ENCODE measurements at places on chromosomes 3 and 15.

DNA sequence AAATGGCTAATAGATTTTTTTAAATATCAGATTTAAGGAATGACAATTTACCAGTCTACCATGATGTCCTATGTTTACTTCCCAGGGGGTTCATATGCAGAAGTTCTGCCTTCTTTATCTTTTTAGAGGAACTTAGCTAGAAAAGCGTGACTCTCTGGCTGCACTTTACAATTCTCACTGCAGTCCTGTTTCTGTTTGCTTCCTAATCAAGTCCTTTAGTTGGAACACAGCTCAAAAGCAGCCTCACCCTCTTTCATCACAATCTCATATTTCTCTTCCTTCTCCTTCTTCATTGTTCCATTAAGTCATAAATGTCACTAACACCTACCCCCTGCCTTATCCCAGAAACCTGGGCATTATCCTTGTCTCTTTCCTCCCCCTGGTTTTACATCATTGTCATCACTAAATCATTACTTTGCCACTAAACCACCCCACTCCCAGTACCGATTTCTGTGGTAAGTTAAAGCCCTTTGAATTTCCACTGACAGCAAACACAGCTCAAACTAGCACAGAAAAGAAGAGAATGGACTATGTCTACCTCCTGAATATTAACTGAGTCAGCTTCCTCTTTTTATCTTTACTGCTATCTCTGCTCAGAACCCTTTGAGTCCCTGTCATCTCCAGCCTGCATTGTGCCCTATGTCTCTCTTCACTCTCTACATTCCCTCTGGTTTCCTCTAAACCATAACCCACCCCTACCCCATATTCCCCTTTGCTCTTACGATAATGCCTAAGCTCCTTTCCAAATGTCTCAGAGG is 13.8 kb upstream of the PPP4R2 start:
- DNase-seq, result no peak

GRCh38 chr3:59877263-59878037 is 827.6 kb upstream of the CFAP20DC start:
- no peak for DNase-seq

- DNase-seq, result peak; percentile 6
Measured at GRCh38 chr3:67704322-67704721, 49.9 kb upstream of the SUCLG2 start.

- peak; percentile 59 for DNase-seq
Measured at GRCh38 chr15:58988006-58988785, 733 bp downstream of the RNF111 start.

GRCh38 chr15:90478846-90479481 is 50.8 kb upstream of the CRTC3 start:
- no peak for DNase-seq

GRCh38 chr3:100105501-100105900 is 8.8 kb downstream of the FILIP1L start:
- no peak for DNase-seq

GRCh38 chr15:56775641-56776040 is 42.3 kb upstream of the ZNF280D start:
- DNase-seq, result no peak

- no peak for DNase-seq
Measured at GRCh38 chr3:116141724-116142123, 303.6 kb downstream of the LSAMP start.

GRCh38 chr15:36106640-36107335 is 472.6 kb upstream of the CDIN1 start:
- no peak for DNase-seq

- no peak for DNase-seq
Measured at GRCh38 chr3:31011380-31011779, 116.9 kb upstream of the GADL1 start.

DNA sequence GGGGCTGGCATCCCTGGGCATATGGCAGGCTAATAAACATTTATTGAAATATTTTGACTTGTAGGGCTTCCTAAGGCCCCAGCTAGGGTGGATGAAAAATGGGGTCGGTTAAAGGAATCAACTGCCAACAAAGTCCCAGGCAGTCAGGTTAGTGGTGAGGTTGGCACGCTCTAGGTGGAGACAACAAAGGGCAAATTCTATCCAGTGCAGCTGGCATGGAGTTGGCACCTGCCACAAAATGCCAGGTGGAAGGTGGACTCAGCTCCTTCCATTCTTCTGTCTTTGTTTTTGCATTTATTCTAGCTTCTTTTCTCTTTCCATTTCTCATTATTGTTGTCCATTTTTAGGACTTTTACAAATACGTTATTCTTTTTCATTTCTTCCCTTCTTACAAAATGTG is 31.0 kb downstream of the LCMT2 start:
- no peak for DNase-seq

- DNase-seq, result no peak
Measured at GRCh38 chr3:124364317-124365020, 365.8 kb upstream of the UMPS start.

GRCh38 chr3:134606033-134607025 is 44.5 kb downstream of the KY start:
- DNase-seq, result no peak

DNA sequence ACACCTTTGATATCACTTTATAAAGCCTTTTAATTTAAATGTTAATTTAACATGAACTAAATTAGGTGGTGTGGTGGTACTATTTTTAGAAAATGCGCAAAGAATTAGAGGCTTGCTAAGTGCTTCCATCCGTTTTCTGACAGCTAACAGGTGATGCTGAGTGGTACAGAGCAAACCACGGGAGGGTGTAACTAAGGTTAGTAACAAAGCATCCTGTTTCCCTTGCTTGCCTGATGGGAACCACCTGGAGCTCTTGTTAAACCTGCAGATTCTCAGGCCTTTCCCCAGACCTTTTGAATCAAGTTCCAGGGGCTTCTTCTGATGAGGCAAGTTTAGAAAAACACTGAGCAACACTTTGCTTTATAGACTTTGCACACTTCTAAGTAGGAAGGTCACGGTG is 101.0 kb downstream of the ATG7 start:
- no peak for DNase-seq

DNA sequence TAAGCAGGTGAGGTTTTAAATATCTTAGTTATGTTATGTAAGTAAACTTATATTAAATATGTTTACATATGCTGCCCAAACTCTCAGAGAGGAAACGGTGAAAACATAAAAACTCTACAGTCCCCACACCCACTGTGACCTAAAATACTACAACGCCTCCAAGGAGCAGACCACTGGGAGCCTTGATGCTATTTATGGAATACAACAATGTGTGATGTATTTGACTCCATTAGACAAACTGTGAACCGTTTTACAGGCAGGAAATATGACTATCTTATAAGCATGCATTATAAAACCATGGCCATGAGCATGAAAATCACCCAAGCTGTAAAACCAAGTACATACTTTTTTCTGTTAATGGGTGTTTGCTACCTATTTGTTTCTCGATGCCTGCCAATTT is 379.5 kb upstream of the TBL1XR1 start:
- no peak for DNase-seq

GRCh38 chr3:144018776-144019175 is 47.2 kb downstream of the DIPK2A start:
- no peak for DNase-seq

- peak; percentile 58 for DNase-seq
Measured at GRCh38 chr3:18389108-18389733, 35.9 kb downstream of the SATB1 start.

GRCh38 chr3:56118968-56119367 is 349.3 kb downstream of the ERC2 start:
- DNase-seq, result no peak

DNA sequence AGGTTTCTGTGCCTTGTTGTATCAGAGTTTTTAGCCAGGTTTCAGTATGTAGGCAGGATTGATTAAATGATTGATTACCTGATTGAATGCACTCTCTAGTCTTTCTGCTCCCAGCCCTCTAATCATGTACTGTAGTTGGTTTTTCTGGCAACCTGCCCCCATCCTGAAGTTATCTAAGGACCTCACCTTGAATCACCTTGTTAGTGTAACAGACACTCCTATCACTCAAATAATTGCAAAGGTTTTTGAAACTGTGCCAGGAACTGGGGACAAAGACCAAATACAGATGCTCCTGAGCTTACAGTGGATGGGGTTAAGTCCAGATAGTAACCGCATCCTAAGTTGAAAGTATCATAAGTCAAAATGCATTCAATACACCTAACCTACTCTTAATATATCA is 141.5 kb upstream of the EIF1B start:
- no peak for DNase-seq

GRCh38 chr3:125165189-125165947 is 47.2 kb downstream of the SLC12A8 start:
- no peak for DNase-seq

- DNase-seq, result no peak
Measured at GRCh38 chr3:177385831-177386301, 188.6 kb upstream of the TBL1XR1 start.

DNA sequence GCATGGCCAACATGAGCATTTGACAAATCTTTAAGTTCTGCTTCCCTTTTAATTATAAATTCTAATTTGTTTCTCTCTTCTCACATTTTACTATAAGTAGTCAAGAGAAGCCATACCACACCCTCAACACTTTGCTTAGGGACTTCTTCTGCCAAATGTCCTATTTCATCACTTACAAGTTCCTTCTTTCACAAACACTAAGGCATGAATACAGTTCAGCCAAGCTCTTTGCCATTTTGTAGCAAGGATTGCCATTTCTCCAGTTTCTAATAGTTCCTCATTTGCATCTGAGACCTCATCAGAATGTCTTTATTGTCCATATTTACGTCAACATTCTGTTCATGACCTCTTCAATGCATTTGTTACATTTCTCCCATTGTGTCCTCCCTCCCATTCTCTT is 29.4 kb downstream of the SLC22A14 start:
- DNase-seq, result no peak

GRCh38 chr15:35393398-35393797 is 152.6 kb downstream of the DPH6 start:
- DNase-seq, result no peak

DNA sequence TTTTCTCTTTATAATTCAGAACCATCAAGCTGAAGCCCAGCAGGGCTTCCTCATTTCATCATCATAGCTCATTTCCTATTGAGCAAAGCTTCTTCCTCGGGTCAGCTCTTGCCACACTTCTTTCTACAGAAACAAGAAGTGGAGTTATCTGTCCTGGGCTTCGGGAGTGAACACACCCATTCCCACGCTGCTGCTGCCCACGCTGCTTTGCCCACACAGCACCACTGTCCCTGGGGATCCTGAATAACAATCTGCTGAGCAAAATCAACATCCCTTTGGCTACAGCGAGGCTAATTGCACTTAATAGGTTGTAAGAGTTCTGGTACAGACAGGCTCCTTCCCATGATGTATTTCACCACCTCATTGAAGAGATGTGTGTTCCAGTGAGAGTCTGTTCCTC is 23.7 kb downstream of the CEP19 start:
- peak; percentile 13 for DNase-seq

DNA sequence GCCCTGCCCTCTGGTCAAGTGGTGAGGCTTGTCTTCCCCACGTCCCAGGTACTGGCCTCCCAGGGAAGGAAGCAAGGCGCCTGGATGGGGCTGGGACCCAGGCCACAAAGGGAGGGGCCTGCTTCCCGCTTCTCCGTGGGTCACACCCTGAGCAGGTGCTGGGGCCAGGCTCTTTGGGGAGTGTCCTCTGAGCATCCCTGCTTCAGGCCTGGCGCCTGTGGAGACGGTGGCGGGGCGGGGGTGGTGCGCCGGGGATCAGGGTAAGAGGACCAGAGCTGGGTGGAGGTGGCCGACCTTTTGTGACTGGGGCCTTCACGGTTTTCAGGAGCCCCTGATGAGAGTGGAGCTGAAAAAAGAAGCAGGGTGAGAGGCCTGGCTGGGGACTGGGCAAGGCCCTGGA is 3.6 kb downstream of the PLA2G4B start:
- no peak for DNase-seq

DNA sequence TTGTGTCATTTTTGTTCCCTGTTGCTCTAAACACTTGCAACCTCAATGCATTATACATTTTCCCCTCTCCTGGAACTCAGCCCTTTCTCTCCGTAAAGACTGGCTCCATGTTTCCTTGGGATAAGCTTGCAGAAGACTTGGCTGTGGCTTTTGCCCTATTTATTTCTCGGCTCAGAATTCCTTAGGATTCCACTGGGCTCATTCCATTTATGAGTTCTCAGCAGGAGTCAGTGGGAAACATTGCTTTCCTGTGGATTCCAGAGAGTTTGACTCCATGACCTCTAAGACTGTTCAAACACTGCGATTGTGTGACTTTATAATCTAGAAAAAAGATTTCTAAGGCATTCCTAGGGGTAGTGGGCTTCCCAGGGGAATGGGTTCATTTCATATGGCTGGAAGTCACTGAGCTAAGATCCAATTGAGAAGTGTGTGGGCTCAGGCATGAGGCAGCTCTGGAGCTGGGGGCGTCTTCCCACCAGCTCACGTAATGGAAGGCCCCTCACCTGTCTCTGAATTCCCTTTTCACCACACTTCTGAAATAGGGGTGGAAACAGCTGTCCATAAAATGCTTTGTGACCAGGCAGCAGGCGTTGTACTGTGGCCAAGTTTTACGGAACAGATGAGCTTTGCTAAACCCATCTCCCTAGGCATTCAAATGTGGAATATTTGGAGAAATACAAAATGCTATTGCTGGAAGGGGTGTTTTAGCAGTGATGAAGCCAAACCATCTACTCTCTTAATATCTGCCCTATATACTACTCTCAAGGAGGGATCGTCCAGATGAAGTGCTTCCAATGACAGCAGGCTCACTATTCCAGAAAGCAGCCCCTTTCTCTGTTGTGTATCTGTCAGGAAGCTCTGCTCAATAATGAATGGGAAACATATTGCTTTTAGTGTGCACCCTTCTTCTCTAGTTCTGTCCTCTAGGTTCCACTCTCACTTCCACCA is 91.8 kb upstream of the BCL6 start:
- DNase-seq, result no peak

GRCh38 chr15:45187894-45188830 is at the start of gene SHF:
SHF (minus strand) TSS chr15:45187966; CDS start chr15:45187951, 15 bp downstream.
- peak; percentile 63 for DNase-seq

GRCh38 chr15:55222588-55222987 is 25.8 kb upstream of the RSL24D1 start:
- peak; percentile 48 for DNase-seq

DNA sequence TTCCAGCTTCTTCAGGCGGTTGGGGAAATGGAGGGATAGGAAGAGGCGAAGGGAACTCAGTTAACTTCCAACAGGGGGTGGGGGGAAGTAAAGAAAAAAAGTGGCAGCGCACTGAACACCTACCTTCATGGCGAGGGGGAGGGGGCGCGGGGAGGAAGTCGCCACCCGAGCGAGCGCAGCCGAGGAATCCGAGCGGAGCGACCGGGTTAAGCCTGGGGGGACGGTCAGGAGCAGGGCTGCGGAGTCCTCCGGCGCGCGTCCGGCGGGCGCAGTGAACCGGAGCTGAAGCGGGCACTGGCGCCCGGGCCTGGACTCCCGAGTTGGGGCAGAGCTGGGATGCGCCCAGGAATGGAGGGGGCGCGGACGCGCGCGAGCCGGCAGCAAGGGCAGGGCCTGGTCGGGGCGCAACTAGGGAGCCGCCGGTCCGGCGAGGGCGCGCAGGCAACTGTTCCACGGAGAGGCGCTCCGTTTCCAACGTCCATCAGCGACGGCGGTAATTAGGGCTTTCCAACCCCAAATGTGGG is at the start of gene WNT5A:
Gene WNT5A (minus strand): TSS at position 450 of the 524 bp plus-strand sequence. CDS start 321 bp downstream, at position 129.
- DNase-seq, result no peak

GRCh38 chr15:92921215-92922131 is 21.3 kb downstream of the CHD2 start:
- no peak for DNase-seq

GRCh38 chr15:65044724-65045481 is at the start of gene SLC51B:
SLC51B (plus strand) TSS chr15:65045387; CDS start chr15:65050005, 4,618 bp downstream.
- DNase-seq, result no peak

All from CD4-positive, alpha-beta T cell treated with Interleukin-17A for 1 hour (primary cell).